Activated CD4-positive, alpha-beta T cell treated with anti-CD3 and anti-CD28 coated beads, Interleukin-2, amount 50 U/mL, for 1 hour (primary cell): ENCODE measurements at places on chromosomes 13 and 19.

DNA sequence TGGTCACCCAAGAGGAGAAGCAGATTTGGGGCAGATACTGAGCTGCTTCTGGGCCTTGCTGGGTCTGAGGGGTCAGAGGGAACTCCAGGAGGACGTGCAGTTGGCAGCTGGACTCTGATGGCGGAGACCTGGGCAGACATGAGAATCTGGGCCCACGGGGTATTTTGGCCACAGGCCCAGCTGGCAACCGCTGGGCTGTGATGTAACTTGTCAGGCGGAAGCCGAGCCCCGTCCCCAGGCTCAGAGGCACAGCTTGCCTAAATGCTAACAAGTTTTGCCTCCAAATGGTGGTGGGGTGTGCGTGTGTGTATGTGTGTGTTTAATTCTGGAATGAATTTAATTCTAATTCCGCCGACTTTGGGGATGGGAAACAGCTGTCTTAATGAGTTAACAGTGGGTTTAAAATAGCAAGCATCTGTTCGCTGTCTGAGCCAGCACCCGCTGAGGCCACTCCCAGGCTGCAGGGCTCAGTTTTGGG lies 11.6 kb downstream of the ZNRF4 start:
- no peak for DNase-seq

- DNase-seq: no peak
These were observed 66.6 kb downstream of the GADD45B start for GRCh38 chr19:2542341-2543069.

- DNase-seq: no peak
These were observed 53.2 kb downstream of the RB1 start for GRCh38 chr13:48356750-48357149.

- no peak for DNase-seq
These were observed 5.6 kb upstream of the PRKD2 start for GRCh38 chr19:46722421-46723022.

- DNase-seq: peak; percentile 5
These were observed 56.2 kb upstream of the AKAP11 start for GRCh38 chr13:42215578-42216421.

GRCh38 chr13:33745370-33746324 lies 72.3 kb upstream of the RFC3 start:
- DNase-seq: no peak

- DNase-seq: no peak
These were observed 58.1 kb upstream of the WDFY2 start for GRCh38 chr13:51526202-51526601.

DNA sequence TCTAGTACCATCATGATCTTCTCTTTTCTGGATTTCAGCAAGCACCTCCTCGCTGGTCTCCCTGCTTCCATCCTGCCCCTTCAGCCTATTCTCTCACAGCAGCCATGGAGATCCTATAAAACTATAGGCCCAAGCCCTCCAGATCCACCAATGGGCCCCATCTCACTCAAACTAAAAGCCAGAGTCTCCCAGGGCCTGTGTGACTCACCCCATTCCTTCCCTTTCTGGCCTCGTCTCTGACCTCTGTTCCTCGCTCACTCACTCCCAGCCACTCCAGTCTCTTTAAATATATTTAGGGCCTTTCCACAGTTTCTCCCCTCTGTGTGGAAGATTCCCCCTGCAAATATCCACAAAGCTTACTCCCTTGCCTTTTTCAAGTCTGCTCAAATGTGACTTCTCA lies 89.7 kb downstream of the HSPH1 start:
- DNase-seq: no peak

DNA sequence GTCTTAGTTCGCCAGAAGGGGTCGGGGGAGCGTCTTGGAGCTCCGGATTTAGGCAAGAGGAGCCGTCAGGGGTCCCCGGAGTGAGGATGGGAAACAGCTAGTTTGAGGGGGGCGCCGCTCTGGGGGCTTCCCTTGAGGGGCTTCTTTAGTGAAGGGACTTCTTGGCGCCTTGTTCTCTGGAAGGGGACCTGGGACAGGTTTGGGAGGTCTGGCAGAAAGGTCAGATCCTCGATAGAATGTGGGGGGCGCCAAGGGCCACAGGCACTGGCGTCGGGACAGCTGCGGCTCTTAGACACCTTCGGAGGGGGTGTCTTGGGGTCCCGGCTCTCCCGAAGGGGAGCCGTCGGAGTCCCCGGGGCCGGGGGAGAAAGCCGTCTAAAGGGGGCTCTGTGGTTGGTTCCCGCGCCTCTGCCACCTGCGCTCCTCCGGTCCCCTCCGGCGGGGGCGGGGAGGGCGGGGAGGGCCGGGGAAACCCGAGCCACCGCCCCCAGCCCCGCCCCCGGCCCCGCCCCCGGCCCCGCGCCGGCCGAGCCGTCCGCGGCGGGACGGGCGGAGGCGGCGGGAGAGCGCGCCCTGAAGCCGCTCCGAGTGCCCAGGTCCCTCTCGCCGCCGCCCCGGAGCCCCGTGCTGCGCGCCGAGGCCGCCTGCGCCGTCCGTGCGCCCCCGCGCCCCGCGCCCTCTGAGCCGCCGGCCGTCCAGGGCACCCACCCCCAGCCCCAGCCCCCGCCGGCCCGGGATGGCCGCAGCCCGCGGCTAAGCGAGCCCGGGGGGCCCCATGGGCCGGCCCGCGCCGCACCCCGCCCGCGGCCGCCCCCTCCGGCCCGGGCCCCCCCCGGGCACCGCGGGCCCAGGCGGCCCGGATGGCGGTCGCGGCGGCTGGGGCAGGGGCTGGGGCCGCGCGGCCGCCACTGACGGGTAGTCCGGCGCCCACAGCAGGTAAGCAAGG lies at the start of gene NRTN:
TSS of gene NRTN (plus strand) at position 552 of the 946 bp plus-strand sequence. CDS start 19,099 bp downstream, outside the sequence.
- peak; percentile 44 for DNase-seq

DNA sequence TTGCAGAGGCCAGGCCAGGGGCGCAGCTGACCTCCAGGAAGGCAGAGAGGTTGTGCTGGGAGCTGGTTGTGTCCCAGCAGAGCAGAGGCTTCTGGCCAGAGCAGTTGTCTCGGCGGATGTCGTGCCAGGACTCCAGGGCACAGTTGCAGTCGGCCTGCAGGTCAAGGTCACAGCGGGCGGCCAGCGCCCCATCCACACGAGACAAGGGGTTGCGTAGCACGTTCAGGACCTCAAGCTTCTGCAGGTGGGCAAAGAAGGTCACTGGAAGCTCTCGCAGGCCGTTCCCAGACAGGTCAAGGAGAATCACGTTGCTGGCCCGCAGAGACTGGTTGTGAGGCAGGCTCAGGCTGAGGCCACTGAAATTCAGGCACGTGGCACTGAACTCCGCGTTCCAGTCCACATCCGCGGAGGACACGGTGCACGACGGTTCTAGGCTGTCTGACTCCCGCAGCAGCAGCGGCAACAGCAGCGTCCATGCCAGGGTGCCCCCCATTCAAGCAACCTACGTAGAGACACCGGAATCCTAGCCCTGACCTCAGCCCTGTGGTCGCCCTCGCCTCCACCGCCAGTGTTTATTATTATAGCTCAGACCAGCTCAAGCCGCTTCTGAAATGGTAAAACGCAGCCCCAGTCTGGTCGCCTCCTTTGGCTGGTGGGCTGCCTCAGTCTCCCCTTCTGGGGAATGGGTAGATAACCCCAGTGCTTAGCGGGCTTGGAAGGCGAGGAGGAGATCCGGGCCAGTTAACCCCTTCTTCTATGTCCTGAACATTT lies 766 bp downstream of the LRRC25 start:
- DNase-seq: no peak

- no peak for DNase-seq
These were observed 26.3 kb upstream of the GJB6 start for GRCh38 chr13:20258208-20258962.

GRCh38 chr13:33612641-33613638 lies 205.0 kb upstream of the RFC3 start:
- no peak for DNase-seq

- no peak for DNase-seq
These were observed 10.8 kb downstream of the CLN5 start for GRCh38 chr13:77002590-77003190.

GRCh38 chr13:82439159-82439904 lies 1442.9 kb downstream of the SLITRK1 start:
- DNase-seq: no peak

GRCh38 chr13:19173752-19174151 lies 7.9 kb downstream of the TUBA3C start:
- no peak for DNase-seq

DNA sequence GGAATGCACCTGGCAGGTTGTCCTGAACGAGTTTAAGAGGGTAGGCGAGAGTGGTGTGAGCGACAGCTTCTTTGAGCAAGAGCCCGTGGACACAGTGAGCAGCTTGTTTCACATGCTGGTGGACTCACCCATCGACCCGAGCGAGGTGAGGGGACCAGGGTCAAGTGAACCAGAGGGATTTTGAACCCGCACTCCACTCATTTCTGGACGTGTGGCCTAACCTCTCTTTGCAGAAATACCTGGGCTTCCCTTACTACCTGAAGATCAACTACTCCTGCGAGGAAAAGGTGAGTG lies 1.7 kb downstream of the CATSPERG start:
- no peak for DNase-seq

GRCh38 chr13:23680845-23681669 lies 110.8 kb downstream of the TNFRSF19 start:
- DNase-seq: no peak

GRCh38 chr19:2983351-2984214 lies 6.2 kb downstream of the TLE6 start:
- no peak for DNase-seq

DNA sequence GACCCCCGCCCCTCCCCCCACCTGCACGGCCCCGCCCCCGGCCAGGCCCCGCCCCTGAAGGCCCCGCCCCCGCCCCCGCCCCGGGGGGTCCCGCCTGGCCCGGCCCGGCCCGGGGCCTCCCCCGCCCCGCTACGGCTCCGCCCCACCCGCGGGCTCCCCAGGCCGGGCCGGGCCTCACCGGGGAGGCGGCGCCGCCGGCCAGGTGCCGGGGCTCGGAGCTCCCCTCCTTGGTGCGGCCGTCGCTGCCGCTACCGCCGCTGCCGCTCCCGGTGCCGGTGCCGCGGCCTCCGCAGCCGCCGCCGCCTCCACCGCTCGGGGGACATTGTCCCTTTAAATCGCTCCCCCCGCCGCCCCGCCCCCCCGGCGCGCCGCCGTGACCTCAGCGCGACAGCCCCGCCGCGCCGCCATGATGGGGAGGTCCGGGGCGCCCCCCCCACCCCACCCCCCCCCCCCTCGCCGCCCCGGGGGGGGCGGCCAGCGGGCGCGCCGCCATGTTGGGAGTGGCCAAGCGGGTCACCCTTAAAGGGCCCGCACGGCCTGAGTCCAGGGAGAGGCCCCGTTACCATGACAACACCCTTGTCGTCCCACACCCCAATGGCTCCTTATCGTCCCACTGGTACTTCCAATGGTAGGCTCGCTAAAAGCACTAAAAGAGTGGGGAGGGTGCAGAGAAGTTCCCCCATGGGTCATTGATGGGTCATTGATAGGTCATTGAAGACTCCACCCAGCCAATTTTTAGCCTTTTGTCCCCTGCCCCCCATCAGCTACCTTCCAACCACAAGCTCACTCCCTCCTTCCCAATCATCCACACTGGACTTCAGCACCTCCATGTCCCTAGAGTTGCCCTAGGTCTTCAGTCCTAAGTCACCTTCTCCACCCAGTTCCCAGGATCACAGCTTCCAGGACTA lies at the start of gene WIZ:
TSS of gene WIZ (minus strand) at position 337 of the 908 bp plus-strand sequence. CDS start 1,649 bp downstream, outside the sequence.
- DNase-seq: peak; percentile 85

GRCh38 chr19:46862503-46862834 lies 1.7 kb downstream of the ARHGAP35 start:
- DNase-seq: no peak

DNA sequence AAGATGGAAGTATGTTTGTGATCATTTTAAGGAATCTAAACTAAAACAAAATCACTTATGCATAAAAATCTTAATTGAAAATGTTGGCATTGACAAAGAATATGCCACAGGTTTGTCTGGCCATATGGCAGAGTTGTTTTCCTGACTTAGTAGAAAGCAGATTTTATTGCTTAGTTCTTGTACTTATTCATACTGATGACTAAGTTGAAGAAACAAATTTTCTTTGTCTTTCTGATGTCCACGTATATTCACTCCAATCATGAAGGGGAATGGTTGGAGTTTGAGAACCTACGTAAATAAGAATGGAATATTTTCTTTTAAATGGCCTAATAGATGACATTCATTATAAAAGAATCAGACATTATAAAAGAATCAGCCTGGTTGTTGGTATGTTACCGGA lies 8.0 kb upstream of the GPC6 start:
- DNase-seq: no peak

- DNase-seq: no peak
These were observed 8.1 kb upstream of the FKRP start for GRCh38 chr19:46737761-46738171.

DNA sequence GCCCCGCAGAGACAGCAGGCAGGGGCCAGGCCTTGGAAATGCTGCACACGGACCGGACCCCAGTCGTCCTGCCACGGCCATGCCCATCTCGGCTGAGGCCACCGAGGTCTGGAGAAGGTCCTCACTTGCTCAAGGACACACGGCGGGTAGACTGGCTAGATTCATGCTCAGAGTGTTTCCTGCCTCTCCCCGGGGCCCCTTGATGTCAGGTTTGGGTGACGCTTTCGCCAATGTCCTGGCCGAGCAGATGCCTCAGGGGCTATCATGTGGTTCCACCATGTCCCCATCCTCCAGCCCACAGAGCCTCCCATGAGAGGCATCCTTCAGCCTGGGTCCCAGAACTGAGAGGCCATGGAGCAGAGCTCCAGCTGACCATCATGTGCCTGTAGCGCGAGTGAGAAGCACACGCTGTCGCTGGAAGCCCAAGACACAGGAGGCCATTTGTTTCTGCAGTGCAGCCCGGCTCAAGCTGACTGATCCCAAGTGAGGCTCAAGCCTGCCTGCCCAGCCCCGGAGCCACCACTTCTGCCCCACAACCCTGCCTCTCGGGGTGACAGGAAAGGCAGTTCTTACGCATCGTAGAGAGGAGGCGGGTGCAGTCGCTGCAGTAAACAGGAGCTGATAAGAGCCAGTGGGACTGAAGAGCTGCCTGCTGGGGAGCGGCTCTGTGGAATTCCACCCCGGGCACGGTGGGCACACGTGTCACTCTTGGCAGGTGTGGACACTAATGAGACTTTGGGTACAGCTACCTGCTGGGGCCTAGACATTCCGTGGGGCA lies 53.9 kb upstream of the GAS6 start:
- DNase-seq: no peak
